Fibroblast of skin of right quadriceps (primary cell): ENCODE measurements at places on chromosomes 7 and 10.

- no peak for DNase-seq
Observed at GRCh38 chr10:95303950-95304349, 13.1 kb upstream of the PDLIM1 start.

DNA sequence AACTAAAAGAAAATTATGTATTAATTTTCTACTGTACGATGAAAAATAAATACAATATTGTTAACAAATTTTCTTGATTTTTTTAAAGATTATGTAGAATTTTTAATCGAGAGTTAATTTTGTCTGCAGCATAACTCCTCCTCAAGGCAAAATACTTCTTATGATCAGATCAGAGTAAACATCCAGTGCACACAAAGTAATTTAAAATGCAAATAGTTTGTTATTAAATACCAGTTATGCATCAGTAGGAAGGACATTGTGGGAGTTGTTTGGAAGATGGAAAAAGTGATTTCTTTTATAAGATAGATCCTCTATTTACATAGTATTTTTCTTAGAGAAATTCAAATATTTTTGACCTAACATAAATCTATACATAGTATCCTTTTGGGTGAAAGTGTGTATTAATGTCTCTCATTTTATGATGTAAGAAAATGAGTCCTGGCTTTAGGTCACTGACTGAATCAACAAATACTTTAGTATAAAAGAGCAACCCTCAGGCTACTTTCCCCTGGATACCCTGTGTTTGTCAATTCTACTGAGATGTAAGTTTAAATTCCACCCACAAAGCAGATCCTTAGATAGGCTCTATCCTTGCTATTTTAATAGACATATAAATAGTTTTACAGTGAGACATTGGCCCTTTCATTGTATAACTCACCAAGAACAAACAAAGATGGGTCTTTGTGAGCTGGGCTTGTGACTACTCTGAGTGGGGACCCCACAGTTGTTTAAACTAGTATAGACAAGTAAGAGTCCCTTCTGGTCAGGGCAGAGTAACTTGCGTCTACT lies 1133.7 kb downstream of the GATA3 start:
- no peak for DNase-seq

GRCh38 chr10:83991986-83992753 lies 147.1 kb upstream of the GHITM start:
- no peak for DNase-seq

DNA sequence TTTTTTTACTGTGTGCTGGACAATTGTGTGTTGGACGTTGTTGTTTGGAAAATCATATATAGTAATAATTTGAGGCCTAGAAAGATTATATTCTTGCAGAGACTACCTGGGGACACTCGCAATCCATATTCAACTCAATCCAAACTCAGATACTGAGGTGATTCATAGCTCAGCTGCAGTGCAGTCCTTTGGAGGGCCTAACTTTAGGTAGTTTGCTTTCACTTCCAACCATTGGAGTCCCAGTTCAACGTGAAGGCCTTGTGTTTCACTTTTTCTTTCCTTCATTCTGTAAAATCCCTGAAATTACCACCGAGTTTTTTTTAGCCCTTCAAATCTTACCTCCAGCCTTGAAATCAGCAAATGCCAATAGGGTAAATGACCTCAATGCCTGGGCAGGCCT lies 32.3 kb downstream of the ATRNL1 start:
- no peak for DNase-seq

- DNase-seq, result no peak
Observed at GRCh38 chr10:51186361-51186760, 112.1 kb downstream of the PRKG1 start.

DNA sequence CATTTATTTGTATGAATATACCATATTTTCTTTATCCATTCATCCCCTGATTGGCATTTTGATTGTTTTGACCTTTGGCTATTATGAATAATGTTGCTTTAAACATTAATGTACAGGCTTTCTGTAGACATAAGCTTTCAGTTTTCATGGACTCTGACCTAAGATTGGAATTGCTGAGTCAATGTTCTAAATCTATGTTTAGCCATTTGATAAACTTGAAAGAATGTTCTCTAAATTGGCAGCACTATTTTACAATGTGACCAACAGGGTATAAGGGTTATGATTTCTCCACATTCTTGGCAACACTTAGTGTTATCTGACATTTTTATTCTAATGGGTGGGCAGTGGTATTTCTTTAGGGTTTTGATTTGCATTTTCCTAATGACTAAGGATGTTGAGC lies 229.7 kb upstream of the ETV1 start:
- no peak for DNase-seq

DNA sequence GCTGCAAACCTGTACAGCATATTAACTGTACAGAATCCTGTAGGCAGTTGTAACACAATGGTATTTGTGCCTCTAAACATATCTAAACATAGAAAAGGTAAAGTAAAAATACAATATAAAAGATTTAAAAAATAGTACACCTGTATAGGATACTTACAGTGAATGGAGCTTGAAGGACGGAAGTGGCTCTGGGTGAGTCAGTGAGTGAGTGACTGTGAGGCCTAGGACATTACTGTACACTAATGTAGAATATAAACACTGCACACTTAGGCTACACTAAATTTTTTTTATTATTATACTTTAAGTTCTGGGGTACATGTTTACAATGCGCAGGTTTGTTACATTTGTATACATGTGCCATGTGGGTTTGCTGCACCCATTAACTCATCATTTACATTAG lies 97.3 kb upstream of the STK17A start:
- DNase-seq, result no peak

GRCh38 chr10:100739517-100740368 lies 5.6 kb upstream of the PAX2 start:
- no peak for DNase-seq

DNA sequence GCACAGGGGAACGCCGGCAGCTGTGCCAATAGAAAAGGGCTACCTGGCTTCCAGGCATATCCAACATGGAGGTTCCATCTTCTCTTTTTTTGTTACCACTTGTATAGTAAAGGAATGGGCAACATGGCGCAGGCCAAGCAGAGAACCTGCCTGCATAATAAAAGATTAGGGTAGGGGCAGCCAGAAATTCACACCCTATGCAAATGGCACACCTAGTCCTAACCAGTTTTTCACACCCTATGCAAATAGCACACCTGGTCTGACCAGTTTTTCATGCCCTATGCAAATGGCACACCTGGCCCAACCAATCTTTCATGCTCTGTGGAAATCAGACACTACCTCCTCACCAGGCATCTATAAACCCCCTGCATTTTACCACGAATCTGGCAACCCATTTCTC lies 369.5 kb downstream of the IPMK start:
- no peak for DNase-seq

DNA sequence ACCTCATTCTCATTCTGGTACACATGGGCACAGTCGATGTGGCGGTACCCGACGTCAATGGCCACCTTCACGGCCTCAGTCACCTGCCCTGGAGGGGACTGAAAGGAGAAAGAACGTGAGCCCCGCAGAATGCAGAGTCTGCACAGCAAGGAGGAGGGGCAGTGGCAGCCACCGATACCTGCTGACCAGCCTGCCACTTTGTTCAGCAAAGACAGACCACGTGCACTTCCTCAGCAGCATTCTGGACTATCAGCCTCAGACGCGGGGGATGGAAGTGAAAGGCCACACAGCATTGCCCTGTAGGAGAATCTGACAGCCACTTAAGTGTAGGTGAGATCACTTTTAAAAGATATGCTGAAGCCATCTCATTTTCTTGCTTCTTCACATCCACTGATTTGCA lies 7.2 kb downstream of the AKR1B1 start:
- no peak for DNase-seq

DNA sequence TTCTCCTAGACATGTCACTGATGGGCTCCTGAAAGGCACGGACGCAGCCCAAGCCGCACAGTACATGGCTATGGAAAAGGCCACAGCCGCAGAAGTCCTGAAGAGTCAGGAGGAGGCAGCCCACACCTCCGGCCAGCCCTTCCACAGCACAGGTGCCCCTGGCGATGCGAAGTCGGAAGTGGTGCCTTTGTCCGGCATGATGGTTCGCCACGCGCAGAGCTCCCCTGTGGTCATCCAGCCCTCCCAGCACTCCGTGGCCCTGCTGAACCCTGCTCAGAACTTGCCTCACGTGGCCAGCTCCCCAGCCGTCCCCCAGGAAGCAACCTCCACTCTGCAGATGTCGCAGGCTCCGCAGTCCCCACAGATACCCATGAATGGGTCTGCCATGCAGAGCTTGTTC lies 199.4 kb downstream of the ARHGAP21 start:
- no peak for DNase-seq

DNA sequence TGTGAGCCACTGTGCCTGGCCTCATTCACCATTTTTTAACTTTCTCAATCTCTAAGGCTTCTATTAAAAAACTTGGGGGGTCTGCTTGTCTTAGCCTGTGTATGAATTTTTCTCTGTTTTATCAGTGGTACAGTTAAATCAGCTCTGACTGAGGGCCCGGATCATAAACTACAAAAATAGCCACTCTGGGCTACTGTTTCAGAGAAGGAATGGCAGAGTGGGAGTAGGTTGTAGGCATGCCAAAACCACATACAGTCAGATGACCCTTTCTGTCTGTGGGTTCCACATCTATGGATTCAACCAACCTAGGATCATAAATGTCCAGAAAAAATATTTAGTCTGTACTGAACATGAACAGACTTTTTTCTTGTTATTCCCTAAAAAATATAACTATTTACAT lies 21.3 kb downstream of the TBC1D12 start:
- peak; percentile 68 for DNase-seq

DNA sequence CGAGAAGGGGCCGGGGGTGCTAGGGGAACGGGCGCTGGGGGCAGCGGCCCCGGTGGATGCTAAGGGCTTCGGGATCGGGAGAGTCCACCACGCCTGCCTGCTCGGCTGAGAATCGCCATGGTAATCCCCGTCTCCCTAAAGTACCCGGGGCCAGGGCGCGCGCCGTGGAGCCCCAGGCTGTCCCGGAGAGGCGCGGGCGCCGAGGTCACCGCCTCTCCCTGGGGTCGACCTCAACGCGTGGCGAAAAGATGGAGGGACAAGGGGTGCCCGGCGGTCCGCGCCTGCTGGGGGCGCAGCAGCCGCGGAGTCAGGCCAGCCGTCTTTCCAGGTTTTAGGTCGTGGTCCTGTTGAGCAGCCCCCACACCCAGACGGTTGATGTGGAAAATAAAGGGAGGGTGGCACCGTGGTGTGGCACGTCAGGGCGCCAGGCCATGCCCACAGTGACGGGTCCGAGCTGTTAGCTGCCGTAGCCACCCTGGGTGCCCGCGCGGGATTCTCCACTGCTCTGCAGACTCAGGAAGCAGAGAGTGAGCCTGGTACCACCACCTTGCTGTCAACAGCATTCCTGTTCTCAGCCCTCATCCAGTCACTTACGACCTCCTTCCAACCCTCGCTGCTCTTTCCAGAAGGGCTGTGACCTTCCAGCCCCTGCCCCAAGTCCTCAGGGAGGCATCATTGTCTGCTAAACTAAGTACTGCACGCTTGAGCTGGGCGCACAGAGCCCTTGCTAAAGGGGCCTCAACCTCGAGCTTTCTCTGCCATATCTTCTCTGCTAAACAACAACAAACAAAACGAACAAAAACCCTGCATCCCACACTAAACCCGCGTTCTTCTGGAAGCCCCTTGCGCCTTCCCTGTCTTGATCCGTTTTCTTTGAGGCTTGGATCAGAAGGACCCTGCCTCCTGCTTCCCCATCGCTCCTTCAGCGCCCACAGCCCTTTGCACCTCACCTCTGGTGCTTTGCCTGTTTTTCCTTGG lies 666 bp downstream of the SMKR1 start:
- DNase-seq, result no peak

DNA sequence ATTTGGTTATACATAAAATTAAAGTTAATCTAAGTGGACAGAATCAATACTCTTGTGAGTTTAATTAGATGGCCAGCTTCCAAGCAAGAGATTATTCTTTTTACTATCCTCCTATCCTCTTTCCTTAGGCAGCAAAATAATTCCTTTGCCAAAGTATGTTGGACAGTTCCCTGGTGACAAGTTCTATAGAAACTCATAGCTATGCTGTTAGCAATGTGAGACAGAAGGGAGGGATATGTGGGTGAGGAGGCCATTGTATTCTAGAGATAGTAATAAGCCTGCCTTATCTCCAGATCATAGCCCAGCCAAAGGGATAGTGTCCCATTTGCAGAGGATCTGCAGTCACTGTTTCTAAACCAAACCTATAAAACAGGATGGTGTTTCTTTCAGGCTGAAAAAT lies 181.6 kb upstream of the HDAC9 start:
- no peak for DNase-seq

GRCh38 chr10:127398971-127399365 lies 150.1 kb upstream of the NPS start:
- no peak for DNase-seq

GRCh38 chr7:37352974-37353948 lies 95.4 kb downstream of the ELMO1 start:
- no peak for DNase-seq

DNA sequence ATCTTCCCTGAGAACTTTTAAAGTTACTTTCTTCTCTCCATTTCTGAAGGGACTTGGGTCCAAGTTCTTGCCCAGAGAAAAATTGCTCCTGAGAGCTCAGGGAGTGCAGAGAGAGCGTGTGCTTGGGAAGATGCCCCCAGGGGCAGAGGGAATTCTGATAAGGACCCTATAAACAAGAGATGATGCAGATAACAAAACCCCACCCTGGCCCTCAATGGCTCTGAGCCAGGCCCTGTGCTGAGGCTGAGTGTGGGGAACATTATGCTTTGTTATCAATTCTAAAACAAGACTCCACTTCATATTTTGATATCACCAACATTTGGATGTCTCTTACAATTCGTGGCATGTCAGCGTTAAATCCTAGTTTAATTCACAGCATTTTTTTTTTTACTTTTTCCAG lies 34.4 kb upstream of the HABP2 start:
- no peak for DNase-seq

- peak; percentile 89 for DNase-seq
Observed at GRCh38 chr7:74294191-74294998, 5.2 kb downstream of the CLIP2 start.

- DNase-seq, result no peak
Observed at GRCh38 chr7:32217341-32218153, 147.3 kb upstream of the PDE1C start.

- DNase-seq, result no peak
Observed at GRCh38 chr7:70540641-70541040, 591.3 kb upstream of the GALNT17 start.

- DNase-seq, result no peak
Observed at GRCh38 chr10:45490277-45490676, 116.3 kb downstream of the ALOX5 start.

DNA sequence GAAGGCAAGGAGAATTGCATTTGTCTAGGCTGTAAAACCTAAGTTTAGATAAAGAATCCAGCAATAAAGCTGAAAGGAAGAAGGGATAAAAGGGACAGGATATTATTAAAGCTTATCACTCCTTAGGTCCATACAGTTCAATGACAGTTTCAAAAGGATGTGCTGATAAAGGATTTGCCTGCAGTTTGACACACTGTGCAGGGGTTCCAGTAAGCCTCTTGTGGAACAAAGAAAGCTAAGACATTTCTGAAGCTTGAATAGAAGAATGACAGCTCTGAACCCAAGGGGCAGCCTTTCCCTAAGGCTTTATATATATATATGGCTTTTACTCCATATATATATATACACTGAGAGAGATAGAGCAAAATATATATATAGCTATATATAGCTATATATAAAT lies 276.8 kb upstream of the GRM3 start:
- no peak for DNase-seq

GRCh38 chr7:7764520-7765396 lies 46.4 kb upstream of the RPA3 start:
- DNase-seq, result no peak

- peak; percentile 29 for DNase-seq
Observed at GRCh38 chr7:124460056-124460450, 305.5 kb downstream of the GPR37 start.

GRCh38 chr7:20113427-20114027 lies 103.7 kb downstream of the MACC1 start:
- DNase-seq, result no peak
